ENCODE measurements at places on chromosomes 7 and 10.

DNA sequence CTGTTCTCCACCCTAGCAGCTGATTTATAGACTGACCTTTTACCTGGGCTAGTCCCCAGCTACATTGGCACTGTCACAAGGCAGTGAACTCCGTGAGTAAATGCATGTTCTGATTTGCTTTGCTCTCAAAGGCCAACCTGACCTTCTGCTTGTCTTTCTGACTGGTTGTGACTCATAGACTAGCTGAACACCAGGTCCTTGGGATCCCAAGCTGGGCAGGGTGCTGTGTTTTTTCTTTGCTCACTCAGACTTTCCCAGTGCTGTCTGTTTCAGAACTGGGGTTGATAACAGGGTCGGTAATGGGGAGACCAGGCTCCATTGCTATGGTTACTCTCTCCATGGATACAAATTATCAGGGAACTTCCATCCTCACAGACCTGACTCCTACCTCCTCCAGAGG, 35.0 kb downstream of the EVX1 start:
- no peak for DNase-seq

GRCh38 chr10:24883176-24883575, 69.2 kb downstream of the PRTFDC1 start:
- DNase-seq = no peak

GRCh38 chr10:123380491-123381085, 226.4 kb downstream of the BUB3 start:
- DNase-seq = no peak

DNA sequence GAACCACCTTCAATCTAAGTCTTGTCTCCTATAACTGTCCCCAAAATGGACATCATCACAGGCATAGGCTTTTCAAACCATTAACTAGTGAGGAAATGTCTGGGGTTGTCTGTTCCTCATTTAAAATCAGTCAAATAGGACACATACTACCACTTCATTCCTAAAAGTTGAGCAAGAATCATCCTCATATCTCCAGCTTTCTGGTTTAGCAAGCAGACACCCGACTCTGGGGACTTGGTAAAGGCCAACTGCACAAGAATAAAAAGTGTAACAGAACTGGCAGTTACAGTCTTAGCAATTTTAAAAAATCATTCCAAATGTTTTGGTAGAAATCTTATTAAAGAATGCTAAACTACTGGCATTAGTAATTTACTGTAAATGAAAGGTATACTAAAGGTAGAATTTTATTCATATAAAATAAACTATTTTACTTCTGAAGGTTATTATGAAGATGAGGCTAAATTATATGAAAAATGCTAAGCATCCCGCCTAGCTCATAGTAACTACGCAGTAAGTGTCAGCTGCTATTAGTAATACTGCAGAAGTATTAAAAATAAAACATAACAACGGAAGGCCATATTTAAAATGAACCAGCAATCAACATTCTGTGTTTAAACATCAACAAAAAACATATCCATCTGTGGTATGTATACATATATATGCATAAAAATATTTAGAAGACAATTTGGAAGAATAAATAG, 60.8 kb downstream of the ZNF438 start:
- no peak for DNase-seq

DNA sequence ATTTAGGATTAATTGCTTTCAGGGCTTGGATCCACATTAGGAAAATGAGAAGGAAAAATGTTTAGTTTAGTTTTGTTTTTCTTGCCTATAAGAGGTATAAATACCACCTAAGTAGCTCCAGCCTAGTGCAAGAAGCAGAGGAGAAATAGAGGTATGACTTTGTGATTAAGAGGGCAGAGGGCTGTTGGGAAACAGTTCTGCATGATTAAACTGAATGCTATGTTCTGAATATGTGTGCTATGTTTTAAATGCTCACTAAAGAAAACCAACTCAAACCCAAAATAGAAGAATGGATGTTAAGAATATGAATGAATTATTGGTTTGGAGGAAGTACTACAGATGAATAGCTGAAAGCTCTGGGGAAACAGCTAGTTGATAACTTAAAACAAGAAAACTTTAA, 7.6 kb downstream of the CALCR start:
- no peak for DNase-seq

DNA sequence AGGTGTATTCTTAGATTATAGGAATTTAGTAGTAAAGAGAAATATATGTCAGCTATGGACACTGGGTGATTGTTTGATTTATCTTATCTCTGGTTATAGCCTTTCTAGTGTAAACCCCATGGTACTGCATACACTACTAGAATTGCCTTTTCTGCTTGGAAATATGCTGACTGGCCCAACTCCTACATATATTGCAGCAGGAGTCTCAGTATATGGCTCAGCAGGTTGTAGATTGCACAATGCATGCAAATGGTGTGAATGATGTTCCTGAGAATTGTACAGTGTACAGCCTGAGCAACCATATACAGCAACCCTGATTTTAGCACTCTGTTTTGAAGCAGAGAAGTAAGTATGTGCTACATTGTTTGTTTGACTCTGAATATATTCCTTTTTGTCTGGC, 153.4 kb upstream of the NPY start:
- no peak for DNase-seq

GRCh38 chr7:137343281-137343841, at the start of gene PTN:
PTN (minus strand) TSS chr7:137343733; CDS start chr7:137254973, 88,760 bp downstream.
- DNase-seq = no peak

DNA sequence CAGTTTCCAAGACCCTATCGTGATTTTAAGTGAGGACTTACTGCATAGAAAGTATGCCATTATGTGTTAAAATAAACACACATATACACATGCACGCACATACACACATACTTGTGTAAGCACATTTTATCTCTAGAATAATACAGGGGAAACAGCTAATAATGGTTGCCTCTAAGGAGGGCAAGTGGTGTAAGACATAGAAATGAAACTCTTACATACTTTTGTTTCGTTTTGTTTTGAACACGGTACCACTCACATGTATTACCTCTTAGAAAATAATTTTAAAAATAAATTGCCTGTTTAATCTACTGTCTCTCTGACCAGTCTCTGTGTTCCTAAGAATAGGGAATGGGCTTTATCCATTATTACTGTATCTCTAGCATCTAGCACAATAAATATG, 49.2 kb downstream of the HERPUD2 start:
- no peak for DNase-seq

GRCh38 chr7:17532861-17533404, 234.5 kb downstream of the AHR start:
- no peak for DNase-seq

GRCh38 chr10:42952349-42952748, 124.5 kb upstream of the RET start:
- no peak for DNase-seq

GRCh38 chr7:14275356-14275755, 285.9 kb upstream of the ETV1 start:
- no peak for DNase-seq

- no peak for DNase-seq
Measured at GRCh38 chr7:24908727-24909126, 71.3 kb downstream of the OSBPL3 start.

DNA sequence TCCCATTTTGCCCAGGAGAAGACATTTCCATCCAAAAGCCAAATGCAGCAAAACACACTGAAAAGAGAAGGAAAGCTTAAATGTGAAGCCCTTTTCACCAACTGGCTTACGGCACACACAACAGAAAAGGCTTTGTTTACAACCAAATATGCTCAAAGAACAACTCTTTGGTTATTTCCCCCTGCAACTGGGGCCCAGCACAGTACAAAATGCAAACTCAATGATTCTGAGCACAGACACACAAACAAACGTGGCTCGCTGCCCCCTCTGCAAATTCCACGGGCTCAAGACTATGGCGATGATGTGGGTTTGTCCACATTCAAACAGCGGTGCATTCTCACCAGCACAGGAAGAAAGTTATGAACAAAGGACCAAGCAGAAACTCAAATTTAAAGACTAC, 5.3 kb downstream of the CPXM2 start:
- no peak for DNase-seq

DNA sequence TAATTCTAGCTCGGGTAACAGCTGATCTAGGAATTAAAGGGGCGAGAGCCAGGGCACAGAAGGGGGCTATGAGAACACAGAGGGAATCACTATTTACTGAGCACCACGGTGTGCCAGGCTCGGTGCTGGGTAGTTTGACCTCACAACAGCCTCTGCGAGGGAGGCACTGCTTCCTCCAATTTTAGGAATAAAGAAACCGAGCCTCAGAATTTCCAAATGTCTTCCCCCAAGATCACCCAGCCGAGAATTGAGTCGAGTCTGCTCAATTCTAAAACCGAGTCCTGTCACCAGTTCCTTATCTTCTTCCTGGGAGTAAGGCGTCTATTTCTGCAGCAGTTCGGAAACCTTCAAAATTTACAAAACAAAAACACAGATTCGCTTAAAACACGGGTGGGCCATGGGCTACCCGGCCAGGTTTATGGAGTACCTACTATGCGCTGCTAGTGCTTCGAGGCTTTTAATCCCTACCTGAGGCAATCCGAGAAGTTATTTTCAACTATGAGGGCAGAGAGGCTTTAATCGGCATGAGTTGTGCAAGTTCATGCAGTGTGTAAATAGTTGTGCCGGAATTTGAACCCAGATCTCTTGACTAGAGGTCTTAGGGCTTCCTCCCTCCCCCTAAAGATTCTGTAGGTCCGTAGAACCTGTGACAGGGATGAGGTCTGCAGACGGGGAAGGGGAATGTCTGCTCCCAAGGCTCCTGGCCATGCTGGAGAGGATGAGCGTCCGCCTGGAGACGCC, 872 bp upstream of the HMX2 start:
- no peak for DNase-seq

DNA sequence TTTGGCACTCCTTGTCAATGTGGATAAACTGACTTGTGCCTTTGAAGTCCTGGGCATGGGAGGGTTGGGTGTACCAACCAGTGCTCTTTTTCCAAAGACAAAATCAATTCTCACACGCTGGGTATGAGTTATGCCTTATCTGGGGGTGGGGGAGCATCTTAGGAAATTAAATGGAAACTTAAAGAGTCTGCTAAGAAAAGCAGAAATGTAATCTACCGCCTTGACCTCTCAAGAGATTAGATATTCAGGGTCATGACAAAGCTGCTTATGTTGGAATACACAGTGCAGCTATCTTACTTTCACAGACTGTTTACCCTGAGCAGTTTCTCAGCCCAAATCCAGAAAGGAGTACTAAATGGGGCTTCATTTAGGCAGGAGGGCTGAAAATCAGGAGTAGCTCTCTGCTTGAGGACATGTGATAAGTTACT, 2.6 kb downstream of the MEST start:
- DNase-seq = no peak

- DNase-seq = no peak
Measured at GRCh38 chr7:128437426-128438332, 18.0 kb upstream of the HILPDA start.

DNA sequence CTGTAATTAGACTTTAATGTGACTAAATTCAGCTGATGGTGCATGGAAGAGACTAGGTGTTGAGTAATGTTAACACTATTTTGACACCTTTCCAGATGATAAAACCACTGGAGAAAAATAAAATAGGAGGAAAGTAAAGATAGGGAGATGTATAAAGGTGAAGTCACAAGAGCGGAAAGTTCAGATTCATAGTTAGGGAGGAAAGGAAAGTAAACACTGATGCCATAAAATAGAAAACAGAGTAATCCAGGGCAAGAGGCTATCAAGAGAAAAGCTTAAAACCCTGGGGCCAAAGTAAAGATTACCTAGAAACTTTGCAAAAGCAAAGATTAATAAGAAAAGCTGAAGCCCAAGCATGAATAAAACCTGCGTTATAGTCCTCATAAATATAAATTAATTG, 62.8 kb downstream of the RAB11FIP2 start:
- DNase-seq = no peak

- DNase-seq = no peak
Measured at GRCh38 chr10:88428442-88428841, 154.7 kb downstream of the RNLS start.

DNA sequence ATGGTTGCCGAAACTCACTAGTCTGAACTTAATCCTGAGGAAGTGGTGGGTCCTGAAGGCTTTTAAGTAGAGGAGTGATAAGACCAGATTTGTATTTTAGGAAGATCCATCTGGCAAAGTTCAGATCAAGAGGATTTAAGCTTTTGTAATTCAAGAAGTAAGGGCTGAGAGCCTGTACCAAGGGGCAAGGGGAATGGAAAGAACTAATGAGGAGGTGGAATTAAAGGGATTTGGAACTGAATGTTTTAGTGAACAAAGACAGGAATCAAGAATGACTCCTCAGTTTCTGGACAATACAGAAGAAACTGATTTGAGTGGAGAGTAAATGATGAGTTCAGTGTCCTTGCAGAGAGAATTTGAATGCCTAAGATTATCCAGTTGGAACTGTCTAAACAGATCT, 249.0 kb downstream of the C7orf25 start:
- DNase-seq = no peak

DNA sequence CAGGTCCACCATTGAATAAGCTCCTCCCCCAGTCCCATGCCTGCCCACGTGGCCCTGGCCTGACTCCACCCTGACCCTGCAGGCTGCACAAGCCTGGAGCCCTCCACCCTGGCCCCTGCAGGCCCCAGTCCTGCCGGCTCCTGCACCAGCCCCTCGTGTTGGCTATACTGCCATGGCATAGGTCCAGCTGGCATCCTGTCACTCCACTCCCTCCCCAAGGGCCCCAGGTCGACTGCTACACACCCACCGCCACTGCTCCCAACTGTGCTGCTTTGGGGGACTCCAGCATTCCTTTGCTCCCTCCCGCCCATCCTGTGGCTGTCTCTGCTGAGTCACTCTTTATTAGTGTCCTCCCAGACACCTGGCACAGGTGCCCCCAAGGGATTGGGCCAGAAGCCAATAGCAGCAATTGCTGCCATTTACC, 32.4 kb upstream of the HSPA12A start:
- no peak for DNase-seq

GRCh38 chr7:8015100-8015745, 46.6 kb downstream of the GLCCI1 start:
- DNase-seq = no peak

DNA sequence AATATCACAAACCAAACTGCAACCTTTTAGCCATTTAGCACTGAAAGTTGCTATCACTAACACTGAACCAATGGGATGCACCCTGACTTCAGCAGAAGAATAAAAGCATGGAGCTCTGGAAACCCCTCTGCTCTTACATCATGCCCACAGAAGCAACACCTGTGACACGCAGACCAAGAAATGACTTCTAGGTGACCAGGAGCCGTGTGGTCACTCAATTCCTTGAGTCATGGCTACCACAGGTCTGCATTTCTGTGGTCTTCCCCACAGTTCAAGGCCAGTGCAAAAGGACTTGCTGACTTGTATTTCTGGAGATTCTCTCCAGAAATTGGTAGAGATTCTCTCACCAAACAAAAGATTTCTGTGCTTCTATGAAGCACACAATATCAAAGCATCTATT, 38.3 kb downstream of the NRCAM start:
- no peak for DNase-seq

All from glomerular endothelial cell (primary cell).